ENCODE measurements at places on chromosomes 3 and 15.

- no peak for DNase-seq
Measured at GRCh38 chr15:59685737-59686297, 3.3 kb downstream of the BNIP2 start.

- no peak for DNase-seq
Measured at GRCh38 chr3:77096966-77097890, 57.3 kb downstream of the ROBO2 start.

DNA sequence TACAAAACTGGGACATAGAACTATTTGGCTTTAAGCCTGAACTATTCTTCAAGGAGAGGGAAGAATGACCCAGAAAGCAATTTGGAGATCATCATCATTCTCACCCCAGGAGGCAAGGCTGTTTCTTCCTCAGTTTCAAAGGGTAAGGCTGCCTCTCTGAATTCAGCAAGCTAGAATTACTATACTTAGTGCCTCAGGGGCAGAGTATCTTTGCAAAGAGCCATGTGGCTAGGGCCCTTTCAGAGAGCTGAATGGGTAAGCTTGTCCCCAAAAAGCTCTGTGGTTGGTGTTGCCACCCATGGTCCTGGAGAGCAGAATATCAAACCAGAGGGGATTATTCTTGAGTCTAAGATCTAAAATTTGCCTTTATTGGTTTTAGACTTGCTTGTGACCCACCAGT is 720.3 kb upstream of the ARPP21 start:
- no peak for DNase-seq

- no peak for DNase-seq
Measured at GRCh38 chr3:32890420-32891276, 60.8 kb upstream of the CCR4 start.

DNA sequence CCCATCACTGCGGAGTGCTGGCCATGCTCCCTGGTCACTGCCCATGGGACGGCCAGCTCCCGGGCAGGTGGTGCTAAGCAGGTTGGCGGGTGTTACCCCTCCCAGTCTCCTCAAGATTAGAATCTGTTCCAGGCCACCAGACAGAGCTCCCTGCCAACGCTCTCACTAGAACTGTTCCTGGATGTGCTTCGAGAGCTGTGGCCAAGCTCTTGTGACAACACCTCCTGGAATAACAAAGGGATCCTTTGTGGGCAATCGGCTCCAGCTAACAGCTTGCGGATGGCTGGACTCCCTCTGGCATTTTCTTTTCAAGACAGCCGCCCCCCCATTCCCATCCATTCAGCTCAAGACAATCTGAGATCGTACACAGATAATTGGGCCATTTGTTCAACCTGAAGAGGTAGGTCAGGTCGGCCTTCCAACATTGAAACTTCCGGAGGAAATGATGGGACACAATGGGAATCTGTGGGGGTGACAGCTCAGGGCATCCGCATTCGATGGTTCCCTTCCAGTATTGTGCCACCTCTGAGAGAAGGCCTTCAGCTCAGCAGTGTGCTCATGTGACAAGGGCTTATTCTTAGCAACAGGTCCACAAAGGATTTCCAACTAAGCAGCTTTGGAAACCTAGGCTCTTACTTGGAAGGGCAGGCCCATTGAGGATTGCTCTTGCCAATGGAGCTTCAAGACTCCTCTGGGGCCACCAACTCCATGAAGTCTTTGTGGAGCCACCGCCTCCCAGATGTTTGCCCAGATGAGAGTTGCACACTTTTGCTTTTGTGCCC is 11.6 kb upstream of the EPHB3 start:
- DNase-seq, result no peak

DNA sequence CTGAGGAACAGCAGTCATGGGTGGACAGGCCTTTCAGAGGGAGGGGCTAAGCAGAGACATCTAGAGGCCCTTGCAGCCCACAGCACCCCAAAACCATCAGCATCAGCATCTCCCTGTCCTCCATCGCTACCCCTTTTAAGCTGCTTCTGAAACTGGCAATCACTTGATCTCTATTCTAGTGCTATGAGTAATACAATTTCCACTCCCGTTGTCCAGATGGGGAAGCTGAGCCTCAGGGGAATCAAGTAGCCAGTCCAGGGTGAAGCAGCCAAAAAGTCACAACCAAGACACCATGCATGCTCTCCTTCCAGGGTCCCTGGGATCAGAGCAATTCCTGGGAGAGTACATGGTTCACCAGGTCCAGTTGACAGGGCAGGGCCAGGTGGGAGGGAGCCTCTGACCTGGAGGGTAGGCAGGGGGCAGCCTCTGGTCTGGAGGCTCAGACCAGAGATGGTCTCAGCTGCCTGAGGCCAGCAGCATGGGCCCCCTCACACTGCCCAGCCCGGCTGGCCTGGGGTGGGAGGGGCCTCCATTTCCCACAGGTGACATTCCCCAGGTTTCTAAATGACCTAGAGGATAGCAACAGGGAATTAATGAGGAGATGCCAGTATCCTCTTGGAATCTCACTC is 30.0 kb downstream of the KLHL25 start:
- no peak for DNase-seq

DNA sequence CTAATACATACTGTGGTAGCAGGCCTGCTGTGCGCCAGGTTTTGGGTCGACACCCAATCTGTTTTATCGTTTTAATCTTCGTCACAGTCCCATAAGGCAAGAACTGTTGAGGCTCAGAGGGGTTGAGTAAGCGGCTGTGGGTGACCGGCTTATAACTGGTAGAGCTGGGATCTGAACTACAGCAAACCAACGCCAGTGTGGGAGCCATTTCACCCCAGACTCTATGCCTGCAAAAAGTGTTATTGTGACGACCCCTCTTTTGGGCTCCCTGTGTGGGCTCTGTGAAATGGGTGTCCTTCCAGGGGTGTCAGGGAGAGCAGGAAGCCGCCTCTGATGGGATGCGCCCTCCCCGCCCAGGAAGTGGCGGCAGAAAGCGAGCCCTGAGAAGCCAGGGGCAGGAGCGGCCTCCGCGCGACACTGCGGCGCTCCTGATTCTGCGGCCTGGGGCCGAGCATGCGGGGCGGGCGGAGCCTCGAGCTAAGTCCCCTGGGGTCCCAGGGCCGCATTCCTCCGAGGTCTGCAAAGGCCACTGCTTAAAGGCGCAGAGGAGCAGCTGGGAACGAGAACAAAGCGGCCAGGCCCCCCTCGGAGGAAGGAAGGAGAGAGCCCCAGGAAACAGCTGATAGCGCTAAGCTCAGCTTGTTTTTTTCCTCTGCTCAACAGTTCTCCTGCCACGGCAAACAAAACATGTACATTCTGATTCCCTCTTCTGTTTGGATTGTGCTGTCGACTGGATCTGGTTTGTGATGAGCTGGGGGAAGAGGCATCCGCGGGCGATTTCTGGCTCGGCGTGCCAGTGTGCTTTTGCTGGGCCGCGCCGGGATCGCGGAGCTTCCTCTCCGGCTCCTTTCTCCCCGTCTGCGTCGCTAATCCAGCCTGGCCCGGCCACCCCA is 33.9 kb downstream of the GRK7 start:
- DNase-seq, result peak; percentile 87

DNA sequence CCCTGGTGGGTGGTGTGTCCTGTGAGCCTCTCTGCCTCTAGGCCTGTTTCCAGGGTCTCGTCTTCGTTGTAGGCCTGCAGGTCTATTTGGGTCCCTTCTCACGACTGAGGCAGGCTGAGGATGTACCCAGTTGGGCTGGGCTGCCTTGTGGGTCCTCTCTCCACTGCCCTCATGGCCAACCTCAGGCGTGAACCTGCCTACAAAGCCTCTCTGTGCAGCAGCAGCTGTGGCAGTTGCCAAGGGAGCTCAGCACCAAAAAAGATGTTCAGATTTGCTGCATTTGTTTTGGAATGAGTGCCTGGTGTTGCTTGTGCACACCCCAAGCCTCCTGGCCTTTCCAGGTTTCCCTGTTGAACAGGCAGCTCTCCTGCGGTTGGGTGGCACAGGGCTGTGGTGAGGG is 13.4 kb downstream of the KLF13 start:
- no peak for DNase-seq

DNA sequence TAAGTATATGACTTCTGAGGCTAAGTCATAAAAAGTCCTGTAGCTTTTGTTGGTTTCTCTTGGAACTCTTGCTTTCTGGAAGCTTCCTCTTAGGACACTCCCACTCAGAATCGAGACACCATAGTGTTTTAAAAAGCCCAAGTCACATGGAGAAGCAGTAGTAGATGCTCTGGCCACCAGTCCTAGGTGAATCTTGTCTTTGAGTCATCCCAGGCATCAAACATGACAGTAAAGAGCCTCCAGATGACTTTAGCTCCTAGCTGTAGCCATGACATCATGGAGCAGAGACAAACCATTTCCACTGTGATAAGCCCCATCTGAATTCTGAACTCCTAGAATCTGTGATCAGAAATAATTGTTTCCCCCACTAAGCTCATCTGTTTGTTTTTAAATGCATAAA is 42.1 kb downstream of the ISL2 start:
- DNase-seq, result no peak

GRCh38 chr3:125150525-125151441 is 61.8 kb downstream of the SLC12A8 start:
- peak; percentile 78 for DNase-seq

GRCh38 chr3:181298421-181298820 is 308.9 kb upstream of the DNAJC19 start:
- no peak for DNase-seq

- DNase-seq, result no peak
Measured at GRCh38 chr3:194517333-194517732, 30.5 kb upstream of the ATP13A3 start.

- DNase-seq, result no peak
Measured at GRCh38 chr15:51104512-51104911, 9.8 kb upstream of the TNFAIP8L3 start.

- no peak for DNase-seq
Measured at GRCh38 chr3:152623286-152623911, 211.5 kb upstream of the P2RY1 start.

GRCh38 chr15:50143255-50143860 is 24.3 kb upstream of the ATP8B4 start:
- no peak for DNase-seq

DNA sequence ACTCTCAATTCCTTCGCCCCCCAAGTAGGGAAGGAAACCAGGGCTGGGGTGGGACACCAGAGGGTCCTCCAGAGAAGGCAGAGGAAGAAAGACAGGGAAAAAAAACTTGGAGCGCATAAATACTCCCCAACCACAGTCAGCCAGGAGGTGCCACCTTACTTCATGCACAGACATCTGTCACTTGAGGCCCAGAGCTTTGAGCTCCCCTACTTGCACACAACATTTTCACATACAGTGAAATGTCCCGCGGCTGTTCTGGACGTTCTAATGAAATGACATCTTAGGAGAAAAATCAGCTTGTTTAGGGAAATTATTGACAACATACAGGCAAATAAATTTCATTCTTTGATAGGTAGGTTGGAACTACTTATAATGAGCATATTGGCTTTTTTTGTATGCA is 113.0 kb downstream of the LIPC start:
- no peak for DNase-seq

DNA sequence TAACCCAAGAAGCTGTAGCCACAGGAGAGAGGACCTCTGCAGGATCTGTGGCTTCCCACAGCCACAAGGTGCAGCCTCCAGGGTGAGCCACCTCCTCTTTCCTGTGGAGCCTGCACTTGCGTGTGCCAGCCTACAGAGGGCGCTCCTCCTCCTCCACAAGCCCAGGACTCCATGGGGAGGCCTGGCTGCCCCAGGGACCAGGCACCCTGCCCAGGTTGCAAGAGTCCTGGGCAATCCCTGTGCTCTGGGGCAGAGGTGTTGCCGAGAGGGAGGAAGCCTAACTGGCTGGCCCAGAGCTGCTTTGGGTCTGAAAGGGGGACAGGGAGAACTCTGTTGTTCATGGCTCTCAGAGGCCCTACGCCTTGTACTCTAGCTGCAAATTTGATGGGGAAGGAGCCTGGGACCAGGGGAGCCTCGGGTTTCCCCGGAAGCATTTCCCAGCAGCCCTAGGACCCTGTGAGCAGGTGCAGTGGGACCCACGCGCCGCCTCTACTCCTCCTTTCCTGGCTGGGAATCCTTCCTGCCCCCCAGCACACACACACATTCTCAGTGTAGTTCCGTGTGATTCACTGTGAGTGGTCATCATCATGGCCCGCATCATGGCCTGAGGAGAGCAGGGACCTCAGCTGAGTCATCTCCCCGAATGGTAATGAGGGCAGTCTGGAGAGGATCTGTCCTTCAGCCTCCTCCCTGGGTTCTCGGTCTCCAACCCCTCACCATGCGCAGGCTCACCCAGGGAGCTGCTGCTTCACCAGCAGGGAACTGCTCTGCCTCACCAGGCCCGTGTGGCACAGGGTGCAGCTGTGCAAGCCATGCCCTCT is 24.3 kb downstream of the TBC1D21 start:
- peak; percentile 78 for DNase-seq

GRCh38 chr3:15630646-15631350 is 29.3 kb downstream of the BTD start:
- no peak for DNase-seq

DNA sequence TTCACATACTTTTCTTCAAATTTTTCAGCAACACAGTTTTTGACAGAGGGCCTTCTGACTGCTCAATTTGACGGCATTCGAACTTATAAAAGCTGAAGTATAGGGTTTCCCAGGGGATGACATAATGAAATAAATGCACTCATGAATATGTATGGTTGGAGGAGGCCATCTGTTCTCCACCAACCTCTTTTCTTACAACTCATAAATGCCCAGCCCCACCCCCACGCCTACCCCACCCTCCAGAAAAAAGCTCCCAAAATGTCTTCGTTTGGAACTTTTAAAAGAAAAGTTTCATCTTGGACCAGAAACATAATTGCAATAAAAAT is 211.6 kb upstream of the LRRN1 start:
- DNase-seq, result no peak

GRCh38 chr3:71469138-71469435 is 114.4 kb downstream of the FOXP1 start:
- no peak for DNase-seq

DNA sequence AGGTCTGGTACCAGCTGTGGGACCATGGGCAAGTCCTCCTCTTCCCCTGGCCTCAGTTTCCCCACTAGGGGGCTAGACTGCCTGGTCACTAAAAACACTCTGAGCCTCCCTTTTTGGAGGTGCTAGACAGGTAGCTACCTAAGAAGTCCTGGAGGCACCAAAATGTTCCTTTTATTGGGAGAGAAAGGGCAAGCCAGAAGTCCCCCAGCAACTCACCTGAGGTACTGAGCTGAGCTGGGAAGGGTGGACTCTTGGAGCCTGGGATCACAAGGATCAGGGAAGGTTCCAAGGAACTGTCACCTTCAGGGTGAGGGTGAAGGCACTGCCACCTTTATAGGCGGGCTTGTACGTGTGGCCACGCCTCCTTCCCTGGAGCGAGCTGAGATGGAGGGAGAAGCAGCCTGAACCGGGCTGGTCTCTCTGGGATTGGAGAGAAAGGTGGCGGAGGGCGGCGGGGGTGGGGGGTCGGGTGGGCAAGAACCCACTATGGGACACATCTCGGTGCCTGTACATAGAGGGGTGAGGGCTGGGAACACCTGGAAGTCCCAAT is at the start of gene CYP1A1:
Gene CYP1A1, minus strand, starts transcription at position 304 of the 550 bp plus-strand sequence. CDS start 2,431 bp downstream, outside the sequence.
- peak; percentile 62 for DNase-seq

DNA sequence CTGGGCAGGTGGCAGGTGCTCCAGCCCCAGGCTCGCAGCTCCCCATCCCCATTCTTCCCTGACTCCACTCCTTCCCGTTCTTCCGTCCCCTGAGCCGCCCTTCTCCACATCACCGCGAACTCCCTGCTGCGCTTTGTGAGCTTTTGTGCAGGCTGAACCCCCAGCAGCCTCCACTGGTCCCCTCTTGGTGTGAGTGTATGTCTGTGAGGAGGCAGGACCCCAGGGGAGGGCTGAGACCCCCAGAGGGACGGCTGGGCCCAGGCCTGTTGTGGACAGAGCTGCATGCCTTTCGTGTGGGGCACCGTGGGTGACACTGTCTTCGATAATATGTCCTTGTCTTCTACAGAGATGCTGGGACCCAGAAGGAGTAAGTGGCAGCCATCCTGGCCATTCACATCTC is 7.3 kb upstream of the ITIH3 start:
- no peak for DNase-seq

Data from WTC11 (cell line).